Epithelial cell of esophagus (primary cell): ENCODE measurements at places on chromosomes 5 and 9.

DNA sequence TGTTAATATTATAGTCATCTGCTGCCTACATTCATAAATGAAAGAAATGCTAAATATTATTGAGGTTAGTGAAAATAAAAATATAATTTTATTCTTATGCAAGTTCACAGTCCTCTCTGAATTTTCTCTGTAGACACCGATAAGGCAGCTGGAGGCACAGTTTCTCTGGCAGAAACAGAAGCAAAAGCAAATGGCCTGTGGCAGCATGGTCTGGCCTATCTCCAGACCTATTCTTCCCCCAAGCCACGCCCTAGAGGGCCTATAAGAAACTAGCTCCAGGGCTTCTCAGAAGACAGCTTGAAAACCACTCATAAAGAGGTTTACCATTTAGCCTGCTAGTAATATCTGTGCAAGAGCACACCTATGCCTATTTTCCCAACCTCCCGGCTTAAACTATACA, 28.4 kb downstream of the MRPS27 start:
- DNase-seq: no peak

DNA sequence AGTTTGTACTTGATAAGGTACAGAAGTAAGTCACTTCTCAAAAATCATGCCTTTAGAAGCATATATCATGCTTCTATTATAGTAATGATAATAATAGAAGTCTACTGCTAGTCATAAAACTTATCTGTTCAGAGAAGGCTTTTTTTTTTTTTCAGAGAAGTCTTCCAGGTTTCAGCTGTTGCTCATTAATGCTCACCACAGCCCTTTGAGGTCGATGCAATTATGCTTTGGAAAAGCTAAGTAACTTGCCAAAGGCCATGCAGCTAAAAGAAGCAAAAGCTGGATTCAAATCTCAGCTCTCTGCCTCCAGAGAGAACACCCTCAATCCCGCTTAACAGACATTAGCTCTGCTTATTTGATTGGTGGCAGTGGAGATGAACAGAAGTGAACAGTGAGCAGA, 150.8 kb downstream of the DOCK8 start:
- DNase-seq: no peak

DNA sequence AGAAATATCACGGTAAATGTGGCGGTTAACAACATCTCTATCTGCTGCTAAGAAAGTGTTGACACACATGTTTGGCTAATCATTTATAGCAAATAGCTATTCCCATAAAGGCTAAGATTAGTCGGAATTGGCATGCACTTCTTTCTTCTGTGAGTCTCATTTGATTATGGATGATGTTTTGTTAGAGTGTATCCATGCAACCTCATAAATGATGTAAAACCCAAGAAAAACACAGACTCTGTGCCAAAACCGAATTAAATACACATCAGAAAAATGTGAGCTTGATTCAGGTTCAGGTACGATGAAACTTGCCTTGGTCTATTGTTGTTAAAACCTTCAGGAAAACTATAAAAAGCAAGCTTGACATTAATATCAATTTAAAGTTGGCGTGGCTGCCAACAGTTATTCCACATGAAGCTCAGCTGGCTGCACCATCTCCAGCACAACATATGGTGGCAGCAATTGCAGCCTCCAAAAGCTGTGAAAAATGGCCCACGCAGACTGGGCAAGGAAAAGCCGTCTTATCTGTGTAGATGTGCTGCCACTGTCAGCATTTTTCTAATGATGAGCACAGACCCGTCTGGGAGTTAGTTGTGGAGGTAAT, 41.1 kb upstream of the ICE1 start:
- no peak for DNase-seq

DNA sequence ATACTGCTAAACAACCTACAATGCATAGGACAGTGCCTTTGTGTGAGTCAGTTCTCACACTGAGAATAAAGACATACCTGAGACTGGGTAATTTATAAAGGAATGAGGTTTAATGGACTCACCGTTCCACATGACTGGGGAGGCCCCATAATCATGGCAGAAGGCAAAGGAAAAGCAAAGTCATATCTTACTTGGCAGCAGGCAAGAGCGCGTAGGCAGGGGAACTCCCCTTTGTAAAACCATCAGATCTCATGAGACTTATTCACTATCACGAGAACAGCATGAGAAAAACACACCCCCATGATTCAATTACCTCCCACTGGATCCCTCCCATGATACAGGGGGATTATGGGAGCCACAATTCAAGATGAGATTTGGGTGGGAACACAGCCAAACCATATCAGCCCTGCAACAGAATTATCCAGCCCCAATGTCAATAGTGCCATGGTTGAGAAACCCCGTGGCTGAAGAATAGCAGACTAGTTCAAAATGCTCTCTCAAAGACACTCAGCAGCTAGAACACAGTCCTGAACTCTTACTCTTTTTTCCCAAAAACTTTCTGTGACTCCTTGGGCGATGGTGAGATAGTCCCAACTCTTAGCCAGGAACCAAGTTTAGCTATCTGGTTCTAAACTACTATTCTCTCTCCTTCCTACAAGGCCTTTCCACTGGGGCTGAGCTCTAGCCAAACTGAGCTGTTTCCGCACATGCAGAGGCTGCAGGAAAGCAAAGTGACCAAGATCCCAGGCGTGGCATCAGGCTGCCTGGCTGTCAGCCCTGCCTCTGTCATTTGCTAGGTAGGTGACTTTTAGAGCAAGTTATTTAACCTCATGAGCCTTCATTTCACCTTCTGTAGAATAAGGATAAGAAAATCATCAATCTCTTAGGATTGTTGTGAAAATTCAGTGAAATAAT, 21.7 kb downstream of the FAT2 start:
- DNase-seq: peak; percentile 85

DNA sequence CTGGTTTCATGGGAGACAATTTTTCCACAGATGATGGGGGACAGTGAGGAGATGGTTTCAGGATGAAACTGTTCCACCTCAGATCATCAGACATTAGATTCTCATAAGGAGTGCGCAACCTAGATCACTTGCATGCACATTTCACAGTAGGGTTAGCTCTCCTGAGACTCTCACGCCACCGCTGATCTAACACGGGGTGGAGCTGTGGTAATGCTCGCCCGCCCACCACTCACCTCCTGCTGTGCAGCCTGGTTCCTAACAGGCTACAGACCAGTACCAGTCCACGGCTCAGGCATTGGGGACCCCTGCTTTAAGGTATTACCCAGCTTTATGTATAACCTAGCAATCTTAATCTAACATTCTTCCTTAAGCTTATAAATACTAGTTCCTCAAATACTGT, 35.6 kb downstream of the TTC39B start:
- no peak for DNase-seq

DNA sequence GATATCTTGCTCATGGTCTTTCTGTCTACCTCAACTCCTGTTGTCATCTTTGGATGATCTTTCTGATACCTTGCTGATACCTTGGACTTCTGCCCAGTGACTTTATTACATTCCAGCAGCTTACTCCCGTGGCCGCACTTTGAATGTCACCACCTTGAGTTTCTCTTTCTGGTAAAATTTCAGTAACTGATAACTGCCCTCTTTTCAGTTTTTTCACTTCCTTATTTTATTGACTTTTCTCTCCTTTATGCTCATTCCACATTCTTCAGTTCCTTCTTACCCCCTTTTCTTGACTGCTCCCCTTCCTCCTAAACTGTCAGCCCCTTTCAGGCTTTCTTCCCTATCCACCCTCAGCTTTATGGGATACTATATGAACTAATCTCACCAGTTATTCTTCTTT, 7.0 kb upstream of the FBXO4 start:
- no peak for DNase-seq

- DNase-seq: peak; percentile 37
Observed at GRCh38 chr5:6435356-6435755, 13.3 kb upstream of the UBE2QL1 start.

DNA sequence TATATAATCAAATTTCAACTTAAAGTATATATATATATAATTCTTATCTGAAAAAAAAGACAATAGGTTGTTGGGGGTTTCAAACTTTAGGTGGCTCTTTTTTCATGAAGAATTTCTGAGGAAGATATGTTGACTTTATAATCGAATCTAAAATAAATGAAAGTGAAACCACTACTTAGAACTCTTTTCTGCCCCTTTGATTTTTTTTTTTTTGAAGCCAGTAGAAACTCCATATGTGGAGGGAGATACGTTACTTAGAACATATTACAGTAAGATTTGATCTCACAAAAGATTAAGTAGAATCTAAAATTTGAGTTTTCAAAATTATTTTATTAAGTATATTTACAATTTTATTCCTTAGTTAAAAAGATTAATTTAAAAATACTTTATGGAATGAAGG, 96.9 kb downstream of the ATG10 start:
- DNase-seq: no peak

DNA sequence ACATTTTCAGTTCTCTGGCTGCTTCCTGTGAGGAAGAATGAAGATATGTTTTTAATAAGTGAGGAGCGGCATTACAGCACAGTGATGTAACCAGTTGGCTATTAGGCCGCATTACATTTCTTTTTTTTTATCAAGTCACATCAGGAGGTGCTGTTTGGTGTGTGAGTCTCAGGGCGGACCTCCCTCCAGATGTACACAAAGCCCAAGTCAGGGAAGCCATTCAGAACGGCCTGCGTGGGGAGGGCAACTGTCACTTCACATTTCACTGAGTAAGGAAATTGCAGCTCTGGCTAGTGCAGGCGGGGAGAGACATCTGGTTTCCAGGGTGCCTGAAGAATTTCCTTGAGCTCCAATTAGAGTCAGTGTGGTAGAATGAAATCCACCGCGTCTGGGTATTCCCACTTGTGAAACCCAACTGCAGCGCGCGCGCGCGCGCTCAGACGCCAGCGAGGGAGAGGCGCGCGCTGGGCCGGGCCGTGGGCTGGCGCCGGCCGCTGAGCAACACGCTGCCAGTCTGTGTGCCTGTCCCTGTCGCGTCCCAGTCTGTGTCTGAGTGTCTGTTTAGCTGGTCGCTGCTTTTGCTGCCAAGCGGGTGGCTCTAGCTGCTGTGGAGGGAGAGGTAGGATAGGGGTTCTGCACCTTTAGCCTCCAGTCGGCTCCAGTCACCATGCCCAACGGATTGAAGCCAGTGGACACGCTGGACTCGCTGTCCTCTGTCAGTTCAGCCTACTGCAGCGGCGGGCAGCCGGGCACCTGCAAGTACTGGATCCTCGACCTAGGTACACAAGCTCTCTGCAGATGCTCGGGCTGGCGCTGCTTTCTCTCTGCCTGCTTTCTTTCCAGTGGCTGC, 140.8 kb upstream of the OTULINL start:
- peak; percentile 65 for DNase-seq

- peak; percentile 68 for DNase-seq
Observed at GRCh38 chr5:170251462-170251861, 18.7 kb downstream of the C5orf58 start.

- DNase-seq: no peak
Observed at GRCh38 chr9:135536216-135536615, 9.7 kb upstream of the OBP2A start.

- DNase-seq: peak; percentile 43
Observed at GRCh38 chr9:104810421-104811339, 46.8 kb downstream of the NIPSNAP3B start.

DNA sequence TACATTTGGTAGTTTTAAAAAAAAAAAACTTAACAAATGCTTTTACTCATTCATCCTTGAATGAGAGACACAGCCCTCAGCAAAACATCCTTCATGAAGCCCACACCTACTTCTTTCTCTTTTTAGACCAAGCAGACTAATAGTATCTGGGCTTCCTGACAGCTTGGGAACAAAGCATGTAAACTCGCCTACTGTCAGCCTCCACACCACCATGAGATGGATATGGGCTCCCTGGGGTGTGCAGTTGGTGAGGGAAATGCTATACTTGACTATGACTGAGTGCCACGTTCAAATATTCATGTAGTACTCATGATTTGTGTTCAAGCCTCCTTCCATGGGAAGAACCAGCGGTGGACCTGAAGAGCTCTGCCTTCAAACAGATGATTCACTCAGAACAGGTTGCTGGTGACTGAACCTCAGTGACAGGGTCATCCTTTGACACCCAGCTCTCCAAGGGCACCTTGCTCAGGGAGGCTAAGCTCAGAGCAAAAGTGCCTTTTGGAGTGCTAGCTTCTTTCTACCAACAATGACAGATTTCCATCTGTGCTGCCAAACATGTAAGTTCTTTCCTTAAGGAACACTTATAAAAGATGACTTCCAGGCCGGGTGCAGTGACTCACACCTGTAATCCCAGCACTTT, 36.8 kb downstream of the SLC22A5 start:
- no peak for DNase-seq

DNA sequence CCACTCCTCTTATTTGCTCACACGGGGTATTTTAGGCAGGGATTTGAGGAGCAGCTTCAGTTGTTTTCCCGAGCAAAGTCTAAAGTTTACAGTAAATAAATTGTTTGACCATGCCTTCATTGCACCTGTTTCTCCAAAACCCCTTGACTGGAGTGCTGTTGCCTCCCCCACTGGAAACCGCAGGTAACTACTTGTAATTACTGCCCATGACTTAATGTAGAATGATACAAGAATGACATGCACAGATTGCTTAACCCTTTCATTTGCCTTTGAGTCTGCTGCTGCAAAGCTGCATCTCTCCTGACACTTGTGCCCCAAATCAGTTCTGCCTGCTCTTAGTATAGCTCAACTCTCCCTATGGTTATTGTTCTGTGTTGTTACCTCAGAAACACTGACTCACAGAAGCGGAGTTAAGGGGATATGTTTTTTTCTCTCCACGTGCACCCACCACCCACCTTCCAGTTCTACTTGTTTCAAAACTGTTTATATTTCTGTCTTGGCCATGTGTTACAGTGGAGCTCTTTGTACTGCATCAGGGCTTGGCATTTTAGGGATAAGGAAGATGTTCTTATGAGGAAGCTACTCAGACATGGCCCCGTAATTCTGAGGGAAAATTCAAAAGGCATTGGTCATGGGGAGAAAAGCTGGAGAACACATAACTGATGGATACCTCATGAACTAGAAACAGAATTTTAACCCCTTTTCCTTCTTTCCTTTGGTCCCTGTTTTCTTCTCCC, 2.3 kb downstream of the ADRB2 start:
- DNase-seq: peak; percentile 58

- no peak for DNase-seq
Observed at GRCh38 chr9:98256756-98257155, 1.3 kb upstream of the TBC1D2 start.

DNA sequence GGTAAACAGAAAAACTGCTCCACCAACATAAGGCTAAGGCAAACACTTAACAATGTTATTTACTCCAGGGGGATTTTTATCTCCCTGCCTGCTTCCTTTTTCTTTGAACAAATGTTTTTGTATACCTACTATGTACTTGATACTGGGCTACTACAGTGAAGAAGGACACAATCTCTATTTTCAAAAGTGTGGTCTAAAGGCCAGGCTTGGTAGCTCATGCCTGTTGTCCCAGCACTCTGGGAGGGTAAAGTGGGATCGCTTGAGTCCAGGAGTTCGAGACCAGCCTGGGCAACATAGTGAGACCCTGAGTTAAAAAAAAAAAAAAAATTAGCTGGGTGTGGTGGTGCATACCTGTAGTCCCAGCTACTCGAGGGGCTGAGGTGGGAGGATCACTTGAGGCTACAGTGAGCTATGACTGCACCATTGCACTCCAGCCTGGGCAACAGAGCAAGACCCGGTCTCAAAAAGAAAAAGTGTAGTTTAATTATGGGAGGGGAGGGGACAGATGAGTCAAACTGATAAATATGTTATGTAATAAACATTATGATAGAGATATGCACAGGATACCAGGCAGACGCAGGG, 3.3 kb downstream of the STOM start:
- DNase-seq: no peak

- DNase-seq: no peak
Observed at GRCh38 chr5:134417707-134418106, 6.0 kb upstream of the CDKN2AIPNL start.

- DNase-seq: peak; percentile 83
Observed at GRCh38 chr5:106097340-106097739, 1573.4 kb downstream of the EFNA5 start.
